ENCODE measurements at places on chromosomes 4 and X. TPM values are rescaled to one million over a fixed set of nuclear protein-coding genes. Genes with fewer than 3 reads are reported as not detected.

The INPP4B gene
- 21.5 TPM for total RNA-seq

The MAGEB10 gene
- total RNA-seq, result not detected

The GYPA gene
- total RNA-seq, result 5.1 TPM

The FANCB gene
- total RNA-seq, result 6.8 TPM

The SPARCL1 gene
- 441 TPM for total RNA-seq

The MGARP gene
- 1.4 TPM for total RNA-seq

The PHOX2B gene
- not detected for total RNA-seq

The RNF128 gene
- 3.0 TPM for total RNA-seq

The C4orf46 gene
- 3.8 TPM for total RNA-seq

The PLCXD1 gene
- total RNA-seq, result 11.0 TPM

- DNase-seq, result no peak
These were observed 20.4 kb upstream of the DCTD start for GRCh38 chr4:182937268-182938204.

DNA sequence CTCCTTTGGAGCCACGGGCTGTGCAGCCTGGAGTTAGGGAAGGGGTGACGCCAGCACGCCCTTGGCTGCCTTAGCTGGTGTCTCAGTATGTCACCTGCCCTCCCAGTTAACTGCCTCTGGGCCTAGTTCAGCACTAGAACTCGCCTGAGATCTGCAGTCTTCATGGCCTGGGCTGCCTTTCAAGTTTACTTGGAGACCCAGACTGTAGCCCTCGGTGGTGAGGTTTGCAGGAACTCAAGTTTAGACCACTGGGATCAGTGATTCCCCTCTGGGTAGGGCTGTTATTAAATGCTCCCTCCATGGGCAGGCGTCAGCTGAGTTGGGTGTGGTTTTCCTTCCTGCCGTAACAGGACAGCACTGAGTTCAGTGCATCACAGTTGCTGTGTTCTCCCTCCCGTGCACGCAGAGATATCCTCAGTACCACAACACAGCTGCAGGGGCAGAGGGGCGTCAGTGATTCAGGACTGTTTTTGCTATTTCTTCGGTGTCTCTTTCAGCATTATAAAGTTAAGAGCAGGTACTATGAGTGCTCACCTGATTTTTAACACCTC lies 30.5 kb downstream of the PLAC8 start:
- no peak for DNase-seq

GRCh38 chrX:10667143-10667542 lies 46.8 kb upstream of the MID1 start:
- no peak for DNase-seq

- peak; percentile 84 for DNase-seq
These were observed 8.6 kb upstream of the JADE3 start for GRCh38 chrX:46903458-46904242.

GRCh38 chr4:118767109-118767508 lies 68.8 kb downstream of the SEC24D start:
- no peak for DNase-seq

DNA sequence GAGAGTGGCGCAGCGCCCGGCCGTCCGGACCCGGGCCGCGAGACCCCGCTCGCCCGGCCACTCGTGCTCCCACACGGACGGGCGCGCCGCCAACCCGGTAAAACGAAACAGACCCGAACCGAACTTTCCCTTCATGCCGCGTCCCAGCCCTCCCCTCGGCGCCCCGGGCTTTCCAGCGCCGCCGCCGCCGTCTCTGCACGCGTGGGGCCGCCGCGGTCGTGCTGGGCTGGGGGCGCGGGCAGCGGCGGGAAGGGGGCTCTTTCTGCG lies 222 bp downstream of the SMAD1 start:
- DNase-seq, result no peak

DNA sequence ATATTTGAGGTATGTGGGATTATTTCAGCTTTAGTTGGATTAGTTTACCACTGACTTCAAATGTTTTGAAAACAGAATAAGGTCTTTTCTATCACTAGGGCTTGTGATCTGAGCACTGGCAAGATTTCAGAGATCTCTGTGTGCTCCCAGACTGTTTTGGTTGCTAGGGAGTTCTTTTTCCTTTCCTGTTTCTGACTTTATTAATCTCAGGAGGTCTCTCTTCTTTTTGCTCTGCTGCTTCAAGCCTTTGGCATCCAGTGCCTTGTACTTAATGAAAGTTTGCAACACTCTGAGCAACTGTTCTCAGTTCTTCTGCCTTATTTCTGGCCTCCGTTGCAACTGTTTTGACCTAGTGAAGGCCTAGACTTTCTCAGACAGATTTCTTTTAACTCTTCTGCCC lies 32.1 kb upstream of the PAQR3 start:
- DNase-seq, result no peak

- no peak for DNase-seq
These were observed 56.6 kb downstream of the FAM193A start for GRCh38 chr4:2593003-2593402.

- DNase-seq, result no peak
These were observed at the start of gene HS6ST2 for GRCh38 chrX:132958091-132958703. TSS of gene HS6ST2 (minus strand) at chrX:132958629.

DNA sequence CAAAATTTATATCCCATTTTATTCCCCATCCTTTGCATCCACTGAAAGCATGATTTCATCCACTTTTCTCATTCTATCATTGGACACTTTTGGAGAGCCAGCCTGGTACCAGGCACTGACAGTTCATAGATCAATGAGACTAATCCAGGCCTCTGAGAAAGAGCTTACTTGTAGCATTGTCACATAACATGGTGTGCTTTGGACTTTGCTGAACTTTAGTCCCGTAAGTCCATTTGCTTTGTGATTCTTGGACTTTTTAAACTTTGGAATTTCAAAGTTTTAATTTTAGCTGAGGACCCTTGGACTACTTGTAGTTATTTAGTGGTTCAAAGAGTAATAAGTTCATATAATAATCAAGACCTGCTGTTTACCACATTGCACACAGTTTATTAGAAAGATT lies 11.5 kb downstream of the LIAS start:
- no peak for DNase-seq

GRCh38 chr4:158163941-158164767 lies 8.7 kb downstream of the GASK1B start:
- no peak for DNase-seq

GRCh38 chrX:57380026-57380796 lies 93.7 kb downstream of the FAAH2 start:
- DNase-seq, result no peak

DNA sequence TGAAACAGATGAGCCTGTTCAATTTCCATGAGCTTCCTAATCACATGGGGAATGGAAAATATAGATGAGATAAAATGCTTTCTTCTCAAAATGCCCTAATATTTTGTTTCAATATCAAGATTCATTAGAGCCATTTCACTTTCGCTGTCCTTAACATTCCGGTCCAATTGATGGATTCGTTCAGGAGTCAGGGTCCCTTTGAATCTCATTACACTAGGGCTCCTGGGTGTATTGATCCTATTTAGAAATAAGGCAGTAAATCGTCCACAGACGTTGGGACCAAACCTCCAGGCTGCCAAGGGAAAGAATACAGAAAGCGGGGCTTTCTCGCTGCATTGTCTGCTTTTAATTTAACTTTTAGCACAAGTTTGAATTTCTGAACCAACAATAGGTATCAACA lies 20.6 kb upstream of the CRMP1 start:
- DNase-seq, result no peak

DNA sequence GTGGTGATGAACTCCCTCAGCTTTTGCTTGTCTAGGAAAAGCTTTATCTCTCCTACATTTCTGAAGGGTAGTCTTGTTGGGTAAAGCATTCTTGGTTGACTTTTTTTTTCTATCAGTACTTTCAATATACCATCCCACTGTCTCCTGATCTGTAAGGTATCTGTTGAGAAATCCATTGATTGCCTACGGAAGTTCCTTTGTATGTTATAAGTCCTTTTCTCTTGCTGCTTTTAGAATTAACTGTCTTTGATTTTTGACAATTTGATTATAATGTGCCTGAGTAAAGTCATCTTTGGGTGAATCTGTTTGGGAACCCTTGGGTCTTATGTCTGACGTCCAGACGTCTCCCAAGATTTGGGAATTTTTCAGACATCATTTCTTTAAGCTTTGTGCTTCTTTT lies 30.8 kb downstream of the SCLT1 start:
- no peak for DNase-seq

DNA sequence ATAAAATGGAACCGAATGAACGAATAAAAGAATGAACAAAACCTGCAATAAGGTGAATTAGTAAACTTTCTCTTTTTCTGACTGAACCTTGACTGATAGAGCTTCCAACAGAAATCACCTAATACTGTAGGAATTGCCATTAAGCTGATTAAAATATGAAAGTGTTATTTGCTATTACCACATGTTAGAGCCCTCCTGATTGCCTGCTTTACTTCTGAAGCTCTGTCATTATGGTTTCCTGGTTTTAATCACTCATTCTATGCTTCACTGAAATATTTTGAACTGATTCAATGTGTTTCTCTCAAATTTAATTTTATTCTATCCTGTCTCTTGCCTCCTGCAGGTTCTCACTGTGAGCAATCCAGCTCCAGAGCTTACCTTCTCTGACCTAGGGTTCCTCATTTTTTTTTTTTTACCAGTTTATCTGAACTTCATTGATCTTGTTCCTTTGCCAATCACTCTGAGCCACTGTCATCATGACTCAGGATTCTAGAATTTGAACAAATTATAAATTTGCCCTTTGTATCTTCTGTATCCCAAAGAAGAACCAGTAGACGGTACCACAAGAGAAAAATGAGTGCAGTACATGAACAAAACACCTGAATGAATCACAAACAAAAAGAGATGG lies 48.1 kb upstream of the UGT2B15 start:
- no peak for DNase-seq

GRCh38 chr4:57371671-57372070 lies 261.5 kb upstream of the IGFBP7 start:
- no peak for DNase-seq

- no peak for DNase-seq
These were observed 135.9 kb downstream of the SLC4A4 start for GRCh38 chr4:71474731-71475130.

GRCh38 chr4:6085691-6086628 lies 67.7 kb upstream of the C4orf50 start:
- no peak for DNase-seq

DNA sequence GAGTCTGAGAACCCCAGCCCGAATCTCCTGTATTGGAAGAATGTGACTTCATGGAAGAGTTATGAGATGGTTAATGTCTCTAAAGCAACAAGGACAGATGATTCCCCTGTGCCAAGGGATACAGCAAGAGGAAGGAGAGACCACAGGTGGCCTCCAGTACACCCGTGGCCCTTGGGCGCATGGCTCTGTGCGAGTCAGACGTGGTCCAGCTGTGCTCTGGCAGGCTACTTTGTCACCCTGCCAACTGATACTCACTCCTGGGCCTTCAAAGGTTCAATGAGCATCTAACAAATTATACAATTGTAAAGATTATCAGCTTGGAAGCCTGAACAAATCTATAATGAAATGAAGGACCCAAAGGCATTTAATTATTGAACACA lies 71.7 kb downstream of the NYX start:
- no peak for DNase-seq

- no peak for DNase-seq
These were observed 634.7 kb upstream of the BOD1L1 start for GRCh38 chr4:14262221-14262620.

Data from sciatic nerve (tissue), 2 donors.